ENCODE measurements at places on chromosomes 7 and 10.
A peak's percentile ranks its signal among the peaks of the same experiment; 100 is the strongest.

DNA sequence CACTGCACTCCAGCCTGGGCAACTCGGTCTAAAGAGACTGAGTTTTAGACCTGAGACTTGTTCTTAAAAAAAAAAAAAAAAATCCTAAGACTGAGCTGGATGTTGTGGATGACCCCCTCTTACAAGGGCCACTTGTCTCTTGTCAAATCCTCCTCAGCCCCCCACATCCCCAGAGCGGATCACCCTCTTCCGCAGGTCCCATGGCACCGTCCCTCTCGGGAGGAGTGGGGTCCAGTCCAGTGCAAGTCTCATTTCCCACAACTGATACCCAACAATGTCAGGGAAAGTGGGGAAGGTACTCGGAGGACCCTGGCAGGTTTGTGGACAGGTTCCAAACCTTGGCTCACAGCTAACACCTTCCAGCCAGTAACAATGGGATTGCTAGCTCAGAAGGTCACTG, 100.3 kb downstream of the ELFN1 start:
- DNase-seq, result no peak

DNA sequence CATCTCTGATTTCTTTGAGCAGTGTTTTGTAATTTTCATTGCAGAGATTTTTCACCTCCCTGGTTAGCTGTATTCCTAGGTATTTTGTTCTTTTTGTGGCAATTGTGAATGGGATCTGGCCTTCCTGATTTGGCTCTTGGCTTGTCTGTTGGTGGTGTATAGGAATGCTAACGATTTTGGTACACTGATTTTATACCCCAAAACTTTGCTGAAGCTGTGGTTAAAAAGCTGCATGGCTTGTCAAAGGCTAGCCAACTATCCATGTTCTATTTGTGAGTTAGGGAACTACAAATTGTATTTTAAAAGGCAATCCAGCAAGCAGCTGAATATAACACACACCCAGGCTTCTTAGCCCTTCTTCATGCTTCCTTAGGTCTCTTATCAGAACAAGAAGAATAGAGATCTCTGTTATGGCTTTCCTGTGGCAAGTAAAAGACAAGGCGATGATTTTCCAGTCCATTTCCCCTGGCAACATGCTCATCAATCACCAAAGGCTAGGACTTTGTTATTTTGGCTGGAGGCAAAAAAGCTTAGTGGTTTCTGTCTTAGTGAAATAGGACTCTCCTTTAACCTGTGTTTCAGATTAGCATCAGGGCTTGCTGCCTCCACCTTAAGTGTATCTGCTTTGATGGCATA, 77.5 kb downstream of the CDK6 start:
- no peak for DNase-seq

DNA sequence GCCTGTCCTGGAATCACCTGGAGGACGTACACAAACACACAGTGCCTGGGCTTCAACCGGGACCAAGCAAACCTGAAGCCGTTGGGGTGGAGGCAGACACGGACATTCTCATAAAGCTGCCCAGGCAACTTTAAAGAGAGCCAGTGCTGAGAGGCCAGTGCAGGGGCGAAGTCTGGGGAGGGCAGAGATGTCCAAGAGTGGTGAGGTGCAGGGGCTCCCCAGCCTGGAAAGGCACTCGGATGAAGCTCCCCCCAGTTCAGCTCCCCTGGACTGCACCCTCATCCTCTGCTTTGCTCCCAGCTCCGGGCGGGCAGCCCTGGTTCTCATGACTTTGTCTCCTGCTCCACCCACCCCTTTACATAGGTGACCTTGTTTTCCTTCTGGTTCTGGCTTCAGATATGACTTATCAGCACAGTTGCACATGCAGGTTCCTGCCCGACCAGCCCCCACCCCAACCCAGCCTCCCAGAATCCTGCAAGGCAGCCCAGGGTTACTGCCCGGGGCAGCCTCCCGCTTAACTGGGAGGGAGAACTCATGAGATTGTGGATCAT, 60.8 kb upstream of the EEPD1 start:
- no peak for DNase-seq

DNA sequence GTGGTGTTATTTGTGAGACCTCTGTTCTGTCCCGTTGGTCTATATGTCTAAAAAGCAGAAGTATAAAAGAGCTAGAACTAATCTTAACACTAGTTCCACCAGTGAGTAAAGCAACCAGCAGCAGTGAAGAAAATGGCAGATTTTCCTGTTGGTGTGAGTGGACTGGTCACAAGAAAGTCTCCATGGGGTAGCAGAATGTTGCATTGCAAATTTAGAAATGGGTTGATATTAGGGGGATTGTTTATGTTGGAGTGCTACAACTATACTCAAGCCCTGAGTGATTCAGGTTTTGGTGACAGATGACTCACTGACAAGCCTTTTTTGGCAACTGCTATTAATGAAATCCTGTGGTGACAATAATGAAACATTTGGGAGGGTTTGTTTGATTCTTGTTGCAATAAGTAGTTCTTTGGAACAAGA, 5.6 kb downstream of the AVL9 start:
- peak; percentile 21 for DNase-seq

GRCh38 chr7:50595491-50596102, 30.4 kb upstream of the DDC start:
- DNase-seq, result peak; percentile 55

DNA sequence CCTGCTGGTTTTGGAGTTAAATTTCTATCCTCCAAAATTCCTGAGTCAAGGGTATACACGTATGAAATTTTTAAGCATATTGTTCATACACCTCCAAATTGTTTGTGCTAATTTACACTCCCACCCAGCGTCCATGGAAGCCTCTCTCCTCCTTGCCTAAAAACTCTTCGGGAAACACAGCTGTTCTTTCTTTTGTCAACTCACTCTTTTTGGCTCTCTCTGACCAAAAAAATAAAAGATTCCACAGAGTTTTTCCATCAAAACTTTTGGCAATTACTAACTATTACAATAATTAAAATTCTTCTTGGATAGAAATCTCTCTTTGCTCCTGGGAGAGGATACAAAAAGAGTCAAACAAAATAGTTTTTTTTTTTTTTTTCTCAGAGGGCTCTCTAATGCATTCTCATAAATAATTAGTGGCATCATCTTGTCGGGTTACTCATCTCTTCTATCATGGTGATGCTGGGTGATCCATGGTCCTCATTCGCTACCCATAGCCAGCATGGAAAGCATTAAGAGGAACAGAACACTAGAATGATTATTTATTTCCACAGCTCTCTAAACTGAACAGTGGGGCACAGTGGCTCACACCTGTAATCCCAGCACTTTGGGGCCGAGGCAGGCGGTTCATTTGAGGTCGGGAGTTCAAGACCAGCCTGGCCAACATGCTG, 310.7 kb downstream of the SFMBT2 start:
- no peak for DNase-seq

DNA sequence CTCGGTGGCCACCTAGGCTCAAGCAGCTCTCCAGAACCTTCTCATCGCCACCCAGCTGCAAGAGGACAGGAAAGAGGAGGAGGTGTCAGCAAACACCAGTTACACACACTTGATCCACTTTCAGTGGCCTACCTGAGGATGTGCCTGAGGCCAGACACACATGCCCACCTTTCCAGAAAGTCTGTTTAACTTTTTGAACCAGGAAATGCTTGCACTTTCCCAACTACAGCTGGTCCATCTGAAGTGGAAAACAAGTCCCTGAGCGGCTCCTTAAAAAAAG, 15.7 kb upstream of the CYREN start:
- no peak for DNase-seq

DNA sequence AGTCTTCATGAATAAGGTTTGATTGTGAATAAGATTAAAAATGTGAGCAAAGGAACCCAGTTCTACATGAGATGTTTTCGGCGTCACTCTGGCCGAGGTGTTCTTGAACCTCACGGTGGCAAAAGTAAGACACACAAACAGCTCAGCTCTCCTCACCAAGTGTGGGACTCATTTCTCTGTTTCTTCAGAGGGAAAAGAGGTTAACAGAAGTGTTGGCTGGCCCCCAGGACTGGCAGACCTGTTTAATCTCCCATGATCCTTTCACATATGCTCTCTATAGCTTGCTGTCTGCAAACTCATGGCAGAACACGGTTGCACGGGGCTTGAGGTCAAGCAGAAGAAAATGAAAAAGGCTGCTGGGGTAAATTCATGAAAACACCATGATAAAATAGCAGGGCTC, 394.4 kb downstream of the CALN1 start:
- no peak for DNase-seq

- no peak for DNase-seq
These were observed 111.3 kb downstream of the ITGB8 start for GRCh38 chr7:20441991-20442441.

DNA sequence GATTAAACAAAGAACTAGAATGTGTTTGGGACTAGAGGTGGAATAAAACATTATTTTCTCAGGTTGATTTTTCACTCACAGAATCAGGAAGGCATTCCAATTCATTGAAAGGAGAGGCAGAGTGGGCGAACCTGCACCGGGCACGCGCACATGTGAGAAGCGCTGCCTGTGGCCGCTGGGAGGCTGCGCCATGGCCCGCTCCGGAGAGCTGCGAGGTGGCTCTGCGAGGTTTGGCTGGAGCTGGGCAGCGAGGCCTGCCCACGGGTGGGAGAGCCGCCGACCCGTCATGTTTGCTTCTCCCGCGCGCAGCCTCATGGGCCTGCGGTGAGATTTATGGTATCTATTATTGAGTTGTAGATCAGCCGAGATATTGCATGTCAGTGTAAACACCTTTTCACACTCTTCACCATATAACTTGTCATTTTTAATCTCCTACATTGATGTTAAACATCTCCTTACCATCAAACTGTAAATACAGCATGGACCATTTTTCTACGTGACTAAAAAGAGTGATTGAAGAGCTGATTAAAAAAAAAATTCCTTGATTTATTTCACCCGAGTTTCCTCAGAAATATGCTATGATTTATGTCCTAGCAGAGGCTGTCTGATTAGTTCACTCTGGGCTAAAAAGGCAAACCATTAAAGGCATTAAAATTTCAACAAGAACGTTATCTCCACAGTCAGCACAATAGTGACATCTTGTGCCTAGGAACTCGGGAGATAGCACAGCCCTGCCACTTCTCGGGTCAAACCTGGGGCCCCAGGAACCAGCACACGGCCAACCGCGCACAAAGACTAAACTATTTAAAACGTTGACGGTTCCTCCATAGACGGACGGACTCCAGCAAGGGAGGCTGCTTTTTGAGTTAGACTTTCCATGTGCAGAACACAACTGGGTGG, 96.6 kb upstream of the RNF32 start:
- DNase-seq, result no peak

DNA sequence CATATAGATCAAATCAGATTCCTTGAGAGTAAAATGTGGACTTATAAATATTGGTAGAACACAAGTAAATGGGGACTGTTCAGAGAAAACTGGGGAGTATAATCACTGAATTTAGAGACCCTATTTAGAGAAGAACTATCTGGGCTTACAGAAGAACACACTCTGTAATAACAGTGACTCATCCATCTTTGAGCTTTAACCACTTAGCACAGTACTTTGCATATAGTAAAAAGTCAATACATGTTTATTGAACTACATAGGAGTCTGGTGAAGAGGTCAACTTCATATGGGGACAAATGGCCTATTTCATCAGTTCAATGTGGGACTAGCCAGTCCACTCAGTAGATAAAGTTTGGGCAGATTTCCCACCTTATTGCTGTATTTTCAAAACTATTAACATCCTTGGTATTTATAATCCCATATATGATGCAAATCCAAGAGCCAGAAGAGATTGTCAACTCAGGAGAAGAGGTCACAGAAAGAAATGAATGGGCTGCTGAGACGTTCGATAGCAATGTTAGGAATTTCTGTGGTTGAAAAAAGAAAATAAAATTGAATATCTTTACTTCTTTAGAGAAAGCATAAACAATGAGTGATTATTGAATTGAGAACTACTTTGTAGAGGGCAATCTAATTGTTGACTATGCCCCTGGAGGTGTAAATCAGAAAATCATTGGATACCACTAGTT, 119.3 kb upstream of the CACNA2D1 start:
- no peak for DNase-seq

DNA sequence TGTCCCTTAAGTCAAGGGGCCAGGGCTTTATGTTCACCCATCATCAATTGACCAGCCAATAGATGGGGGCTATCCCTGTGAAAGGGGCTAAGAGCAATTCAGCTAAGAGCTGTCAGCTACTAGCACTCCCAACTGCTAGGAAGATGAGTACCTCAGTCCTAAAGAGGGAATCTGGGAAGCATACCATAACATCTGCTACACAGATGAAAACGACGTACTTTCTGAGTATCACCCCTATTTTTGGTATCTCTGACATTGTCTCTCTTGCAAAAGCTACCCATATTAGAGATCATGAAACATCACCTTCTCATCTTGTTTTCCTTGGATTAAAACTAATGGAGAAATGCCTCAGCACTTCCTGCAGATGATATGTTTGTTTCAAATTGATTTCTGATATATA, 7.5 kb upstream of the SMNDC1 start:
- DNase-seq, result no peak

- DNase-seq, result no peak
These were observed 85.8 kb downstream of the LHFPL3 start for GRCh38 chr7:104414216-104414615.

GRCh38 chr10:69372126-69372980, 44.4 kb downstream of the TACR2 start:
- no peak for DNase-seq

- DNase-seq, result no peak
These were observed 342.6 kb upstream of the LRGUK start for GRCh38 chr7:133784486-133785001.

DNA sequence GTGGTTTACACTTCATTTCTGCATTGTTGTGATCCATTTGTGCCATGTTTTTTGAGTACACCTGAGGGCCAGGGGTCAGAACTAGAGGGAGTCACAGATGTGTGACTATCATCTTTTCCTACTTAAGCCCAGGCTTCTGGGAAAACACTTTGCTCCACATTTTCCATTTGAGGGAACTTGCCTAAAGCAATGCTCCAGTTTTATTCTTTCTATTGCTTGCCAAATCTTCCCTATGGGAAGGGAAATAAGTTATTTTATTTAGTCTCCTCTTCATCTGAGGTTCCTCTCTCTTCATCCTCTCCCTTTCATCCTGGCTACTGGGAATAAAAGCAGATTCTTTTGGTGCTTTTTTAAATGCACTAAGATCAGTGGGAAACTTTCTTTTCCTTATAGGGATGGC, 179.9 kb upstream of the PRSS58 start:
- no peak for DNase-seq

DNA sequence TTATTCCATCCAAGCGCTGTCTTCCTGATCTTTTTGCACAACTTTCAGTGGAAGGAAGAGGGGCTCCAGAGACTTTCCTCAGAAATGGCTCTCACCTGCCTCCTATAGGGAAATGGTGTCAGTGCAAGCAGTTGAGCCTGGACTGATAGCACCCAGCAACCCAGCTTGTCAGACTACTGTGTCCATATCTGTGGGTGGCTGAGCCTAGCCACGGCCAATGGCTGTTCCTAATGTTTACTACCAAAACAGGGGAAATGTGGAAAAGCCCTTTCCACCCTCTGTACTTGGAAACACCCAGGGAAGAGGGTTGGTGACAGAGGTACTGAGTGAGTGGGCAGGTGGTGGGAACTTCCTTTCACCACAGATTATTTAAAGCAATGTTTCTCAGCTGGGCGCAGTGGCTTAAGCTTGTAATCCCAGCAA, 4.3 kb upstream of the YKT6 start:
- peak; percentile 52 for DNase-seq

GRCh38 chr10:27794157-27794556, 48.5 kb upstream of the MKX start:
- DNase-seq, result no peak

Data from SW480 (cell line).